ENCODE measurements at places on chromosomes 7 and 10.

GRCh38 chr7:139588632-139589031, 65.1 kb downstream of the CLEC2L start:
- no peak for DNase-seq

GRCh38 chr10:101650863-101651262, 44.1 kb downstream of the FBXW4 start:
- no peak for DNase-seq

- DNase-seq: no peak
Observed at GRCh38 chr7:77971726-77972125, 173.2 kb downstream of the PHTF2 start.

DNA sequence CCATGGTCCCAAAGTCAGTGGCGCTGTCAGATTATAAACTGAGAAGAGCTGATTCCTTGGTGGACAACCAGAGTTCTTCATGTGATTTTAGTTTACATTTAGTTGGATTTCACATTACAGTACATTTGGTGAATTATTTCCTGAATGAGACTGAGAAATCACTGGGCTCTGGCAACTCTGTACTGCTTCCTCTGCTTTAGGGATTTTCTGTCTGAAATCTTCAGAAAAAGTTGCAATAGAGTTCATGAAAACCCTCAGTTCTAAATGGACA, 242.6 kb downstream of the BICC1 start:
- DNase-seq: no peak

DNA sequence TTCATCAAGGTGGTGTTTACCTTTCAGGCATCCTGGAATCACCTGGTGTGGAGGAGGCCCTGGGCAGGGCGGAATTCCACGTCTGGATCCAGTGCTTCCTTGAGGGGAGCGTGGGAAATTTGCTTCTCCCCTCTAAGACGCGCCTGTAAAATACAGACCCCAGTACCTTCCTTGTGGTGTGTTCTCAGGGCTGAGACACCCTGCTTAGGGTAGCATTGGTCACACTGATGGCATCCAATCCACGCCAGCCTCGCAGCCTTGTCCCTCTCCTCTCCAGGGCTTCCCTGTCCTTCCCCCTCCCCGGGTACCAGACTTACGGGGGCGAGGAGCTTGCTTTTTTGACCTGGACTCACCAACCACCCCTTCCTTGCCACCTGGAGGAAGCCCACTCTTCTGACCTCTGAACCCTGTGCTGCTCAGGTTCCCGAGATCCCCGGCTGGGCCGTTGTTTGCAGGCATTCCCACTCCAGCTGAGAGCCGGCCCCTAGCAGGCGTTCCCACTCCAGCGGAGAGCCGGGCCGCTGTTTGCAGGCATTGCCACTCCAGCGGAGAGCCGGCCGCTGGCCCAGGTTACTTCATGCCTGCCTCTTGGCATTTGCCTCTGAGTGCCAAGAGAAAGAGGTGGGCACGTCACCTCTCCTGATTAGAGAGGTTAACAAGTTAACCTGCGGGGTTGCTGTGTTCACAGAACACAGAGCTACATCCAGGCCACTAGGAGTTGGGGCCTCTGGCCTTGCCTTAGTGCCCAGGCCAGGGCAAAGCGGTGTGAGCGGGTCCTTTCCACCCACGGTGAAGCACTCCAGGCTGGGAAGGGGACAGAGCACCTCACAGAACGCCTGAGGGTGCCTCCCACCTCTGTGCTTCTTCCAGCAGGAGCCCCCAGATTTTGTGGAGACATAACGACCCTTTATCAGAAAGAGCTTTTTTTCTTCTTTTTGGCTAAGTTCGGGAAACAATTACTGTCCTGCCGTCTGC, 254.0 kb upstream of the PPP2R2D start:
- DNase-seq: no peak

- DNase-seq: no peak
Observed at GRCh38 chr7:26326211-26326610, 34.5 kb downstream of the SNX10 start.

GRCh38 chr10:68829952-68830351, 2.6 kb downstream of the STOX1 start:
- no peak for DNase-seq

- no peak for DNase-seq
Observed at GRCh38 chr10:77253147-77253545, 384.5 kb downstream of the KCNMA1 start.

GRCh38 chr10:71382028-71382427, 14.7 kb upstream of the CDH23 start:
- no peak for DNase-seq

DNA sequence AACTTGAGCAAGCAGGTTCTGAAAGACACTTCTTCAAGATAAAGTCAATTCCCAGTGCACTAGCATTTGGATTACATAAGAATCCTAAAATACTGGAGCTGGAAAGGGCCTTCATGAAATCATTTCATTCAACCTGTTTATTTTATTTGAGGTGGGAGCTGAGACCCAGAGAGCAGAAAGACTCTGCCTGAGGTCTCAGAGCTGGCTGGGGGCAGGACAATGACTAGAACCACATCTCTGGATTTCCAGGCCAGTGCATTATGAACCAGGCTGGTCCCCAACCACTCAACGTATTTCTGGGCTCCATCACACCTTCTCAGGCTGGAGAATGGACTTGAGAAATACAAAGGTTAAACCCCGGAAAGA, 8.4 kb downstream of the ANXA11 start:
- DNase-seq: no peak

DNA sequence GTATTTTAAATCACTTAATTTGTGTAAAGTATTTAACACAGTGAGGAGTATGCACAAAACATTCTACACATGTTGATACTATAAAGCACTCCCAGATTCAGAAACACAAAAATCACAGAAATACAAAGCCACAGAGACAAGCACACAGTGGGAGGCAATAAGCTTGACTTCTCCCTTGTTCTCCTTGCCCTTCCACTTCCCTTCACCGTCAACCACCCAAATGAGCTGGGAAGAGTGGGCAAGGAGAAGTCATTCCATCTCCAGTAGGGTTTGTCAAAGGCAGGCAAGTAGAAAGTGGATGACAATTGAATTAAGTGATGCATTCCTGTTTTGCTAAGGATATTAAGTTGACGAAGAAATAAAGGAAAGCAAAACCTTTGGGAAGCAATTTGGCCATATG, 4.2 kb upstream of the TMEM139 start:
- no peak for DNase-seq

- no peak for DNase-seq
Observed at GRCh38 chr7:83001362-83002040, 161.2 kb downstream of the PCLO start.

- DNase-seq: no peak
Observed at GRCh38 chr7:49099587-49100326, 175.4 kb downstream of the CDC14C start.

- DNase-seq: no peak
Observed at GRCh38 chr7:44269417-44269816, 56.0 kb downstream of the CAMK2B start.

DNA sequence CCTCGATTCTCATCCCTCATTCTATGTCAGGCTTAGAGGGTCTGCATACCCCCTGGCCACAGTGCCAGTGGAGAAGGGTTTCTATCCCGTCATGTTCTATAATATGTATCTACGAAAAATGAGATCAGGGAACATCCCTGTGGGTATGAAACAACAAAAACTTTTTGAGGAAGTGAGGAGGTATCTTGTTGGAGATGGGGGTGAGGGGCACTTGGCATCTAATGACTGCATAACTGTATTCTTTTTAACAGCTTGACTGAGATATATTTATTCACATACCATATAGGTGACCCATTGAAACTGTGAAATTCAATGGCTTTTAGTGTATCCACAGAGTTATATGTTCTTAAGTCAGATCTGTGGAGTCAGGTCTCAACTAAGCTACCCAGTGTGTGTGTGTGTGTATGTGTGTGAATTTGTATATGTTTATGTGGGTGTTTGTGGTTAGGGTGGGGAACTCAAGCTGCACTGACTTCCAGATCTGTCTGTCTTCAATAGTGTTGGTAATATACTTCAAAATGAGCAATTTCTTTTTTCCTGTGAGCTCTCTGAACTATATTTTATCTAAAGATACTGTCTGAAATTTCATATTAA, 528.9 kb downstream of the CNTNAP2 start:
- DNase-seq: no peak

DNA sequence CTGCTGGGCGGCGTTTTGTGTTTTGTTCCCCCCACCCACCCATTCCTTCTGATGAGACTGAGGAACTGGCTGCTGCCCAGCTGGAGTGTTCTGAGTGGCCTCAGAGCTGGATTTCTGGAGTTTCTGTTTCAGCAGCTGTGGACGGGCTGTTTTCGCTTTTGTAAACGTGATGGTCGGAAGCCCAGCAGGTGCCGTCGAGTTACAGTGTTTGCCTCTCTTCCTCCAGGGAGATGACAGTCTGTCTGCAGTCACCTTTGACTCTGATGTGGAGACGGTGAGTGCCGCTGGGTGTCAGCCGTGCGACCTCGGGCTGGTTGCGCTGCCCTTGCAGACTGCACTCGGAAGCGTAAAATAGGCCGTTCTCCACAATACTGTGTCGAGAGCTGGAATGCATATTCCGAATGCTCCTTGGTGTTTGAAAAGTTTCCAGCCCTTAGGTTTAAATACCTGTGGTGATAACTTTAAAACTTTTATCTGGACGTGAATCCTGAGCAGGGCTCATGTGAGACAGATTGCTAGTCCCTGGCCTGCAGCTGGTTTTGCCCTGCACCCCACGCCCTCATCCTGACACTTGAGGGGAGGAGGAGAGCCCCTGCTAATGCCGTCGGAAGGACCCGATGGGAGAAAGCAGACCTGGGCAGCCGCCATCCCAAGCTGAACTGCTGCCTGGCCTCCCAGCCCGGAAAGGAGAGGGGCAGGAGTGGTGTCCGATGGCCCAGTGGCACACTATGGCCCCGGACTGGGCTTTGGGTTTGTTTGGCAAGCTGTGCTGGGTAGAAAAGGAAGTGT, 8.3 kb downstream of the IQCE start:
- DNase-seq: no peak

- DNase-seq: no peak
Observed at GRCh38 chr7:112854169-112854568, 64.0 kb upstream of the TMEM168 start.

GRCh38 chr10:102421507-102421756, 796 bp downstream of the FBXL15 start:
- no peak for DNase-seq

GRCh38 chr7:28509251-28510025, 97.1 kb downstream of the CREB5 start:
- no peak for DNase-seq

GRCh38 chr10:131475043-131475442, 163.5 kb upstream of the TCERG1L start:
- DNase-seq: no peak

GRCh38 chr7:94355454-94355853, 39.2 kb upstream of the COL1A2 start:
- no peak for DNase-seq

GRCh38 chr7:29102558-29103151, 43.7 kb downstream of the CPVL start:
- DNase-seq: peak; percentile 26

GRCh38 chr10:70255329-70256299, 22.4 kb upstream of the PPA1 start:
- no peak for DNase-seq

DNA sequence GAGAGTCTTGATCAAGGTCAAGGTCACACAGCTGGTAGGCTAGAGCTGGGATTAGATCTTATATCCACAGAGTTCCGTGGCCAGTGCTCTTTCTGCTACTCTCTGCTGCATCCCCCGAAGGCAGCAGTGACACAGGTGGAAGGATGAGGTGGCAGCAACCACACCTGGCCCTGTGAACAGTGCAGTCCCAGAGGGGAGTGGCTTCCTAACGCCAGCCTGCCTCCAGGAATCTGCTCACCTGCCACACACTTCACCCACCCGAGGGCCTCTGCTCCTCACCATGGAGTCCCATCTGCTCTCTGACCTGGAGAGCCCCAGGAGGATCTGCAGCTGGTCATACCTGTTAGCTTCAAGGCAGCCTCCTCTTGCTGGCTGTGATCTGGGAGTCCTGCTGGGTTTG, 484.2 kb downstream of the PLXNA4 start:
- DNase-seq: no peak

DNA sequence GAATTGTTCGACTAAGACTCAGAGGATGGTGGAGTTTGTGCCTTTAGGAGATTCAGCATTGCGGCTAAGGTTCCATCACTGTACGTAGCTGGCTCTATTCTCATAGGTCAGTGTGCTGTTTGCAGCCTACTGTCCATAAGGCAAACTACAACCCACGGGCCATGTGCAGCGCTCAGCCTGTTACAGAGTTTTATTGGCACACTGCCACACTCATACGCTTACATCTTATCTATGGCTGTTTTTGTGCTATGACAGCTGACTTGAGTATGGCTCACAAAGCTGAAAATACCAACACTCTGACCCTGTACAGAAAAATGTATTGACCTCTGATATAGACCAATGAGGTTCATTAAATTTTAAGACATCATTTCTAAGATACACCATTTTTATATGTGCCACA, 114.5 kb downstream of the ARID5B start:
- peak; percentile 1 for DNase-seq

- DNase-seq: peak; percentile 56
Observed at GRCh38 chr7:116672596-116673456, 830 bp downstream of the MET start.
